Stimulated activated CD8-positive, alpha-beta memory T cell treated with anti-CD3 and anti-CD28 coated beads, Interleukin-2, amount 100 ng/mL, for 1 hour (primary cell): ENCODE measurements at places on chromosomes 6 and 20.

DNA sequence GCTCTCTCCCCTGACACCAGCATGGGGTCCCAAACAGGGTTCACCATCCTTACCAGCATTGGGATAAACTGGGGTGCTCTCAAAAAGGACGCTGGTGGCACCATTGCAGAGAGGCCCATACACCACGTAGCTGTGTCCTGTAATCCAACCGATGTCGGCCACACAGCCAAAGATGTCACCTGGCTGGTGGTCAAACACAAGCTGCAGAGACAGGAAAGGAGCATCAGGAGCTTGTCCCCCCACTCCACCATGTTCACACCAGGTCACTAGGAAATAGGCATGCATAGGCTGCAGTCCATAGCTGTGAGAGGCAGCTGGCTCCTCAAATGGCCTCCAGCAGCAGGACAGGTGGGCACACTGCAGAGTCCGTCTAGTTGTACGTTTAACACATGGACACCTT, 28.8 kb upstream of the APMAP start:
- no peak for DNase-seq

- no peak for DNase-seq
Observed at GRCh38 chr20:46330072-46330763, 21.9 kb upstream of the CDH22 start.

DNA sequence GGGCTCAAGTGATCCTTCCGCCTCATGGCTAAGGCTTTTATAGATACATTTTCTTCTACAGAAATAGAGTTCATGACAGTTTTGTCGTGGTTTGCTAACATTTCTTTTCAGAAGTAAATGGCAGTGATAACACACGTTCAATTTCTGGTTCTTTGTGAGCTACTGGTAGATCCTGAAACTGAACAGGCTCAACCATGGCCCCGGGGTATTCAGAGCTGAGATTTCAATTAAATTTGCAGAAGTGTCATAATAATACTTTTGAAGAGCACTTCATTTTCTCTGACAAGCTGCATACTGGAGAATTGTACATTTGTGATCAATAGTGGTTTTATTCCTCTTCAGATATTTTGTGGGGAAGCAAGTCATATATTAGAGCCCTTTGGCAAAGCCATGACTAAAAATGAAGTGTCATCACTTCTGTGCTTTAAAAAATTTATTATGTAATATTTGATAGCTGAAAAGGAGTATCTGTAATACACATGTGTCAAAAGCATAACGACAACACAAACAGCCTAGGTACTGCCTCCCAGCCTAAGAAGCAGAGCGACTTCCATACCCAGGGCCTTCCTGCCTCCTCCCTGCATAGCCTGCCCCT, 84.3 kb upstream of the SCP2D1 start:
- DNase-seq = no peak

- DNase-seq = no peak
Observed at GRCh38 chr6:143136647-143137046, 76.0 kb downstream of the AIG1 start.

- DNase-seq = no peak
Observed at GRCh38 chr6:104548297-104548696, 311.4 kb downstream of the HACE1 start.

DNA sequence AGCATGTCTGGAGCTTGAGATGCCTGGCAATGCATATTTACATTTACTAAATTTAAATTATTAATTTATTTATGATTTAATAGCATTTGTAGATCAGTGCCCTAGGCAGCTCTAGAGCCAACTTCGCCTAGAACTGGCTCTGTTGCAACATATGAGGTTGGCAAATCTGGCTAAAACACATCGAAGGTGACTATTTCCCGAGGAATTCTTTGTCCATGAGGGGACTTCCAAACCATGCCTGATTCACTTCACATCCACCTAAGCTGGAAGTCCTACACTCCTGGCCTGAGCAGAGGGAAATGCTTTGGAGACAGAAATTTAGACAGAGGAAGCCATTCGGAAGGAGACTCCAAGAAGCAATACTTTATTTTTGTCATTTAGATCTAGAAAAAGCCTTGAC, 211.0 kb upstream of the ARG1 start:
- DNase-seq = no peak

GRCh38 chr20:57061051-57061900, 205.2 kb downstream of the BMP7 start:
- no peak for DNase-seq

- no peak for DNase-seq
Observed at GRCh38 chr6:163897030-163897429, 482.5 kb downstream of the QKI start.

- DNase-seq = no peak
Observed at GRCh38 chr6:131949909-131950766, 1.0 kb downstream of the CCN2 start.

- no peak for DNase-seq
Observed at GRCh38 chr6:146739696-146740095, 140.9 kb downstream of the ADGB start.

DNA sequence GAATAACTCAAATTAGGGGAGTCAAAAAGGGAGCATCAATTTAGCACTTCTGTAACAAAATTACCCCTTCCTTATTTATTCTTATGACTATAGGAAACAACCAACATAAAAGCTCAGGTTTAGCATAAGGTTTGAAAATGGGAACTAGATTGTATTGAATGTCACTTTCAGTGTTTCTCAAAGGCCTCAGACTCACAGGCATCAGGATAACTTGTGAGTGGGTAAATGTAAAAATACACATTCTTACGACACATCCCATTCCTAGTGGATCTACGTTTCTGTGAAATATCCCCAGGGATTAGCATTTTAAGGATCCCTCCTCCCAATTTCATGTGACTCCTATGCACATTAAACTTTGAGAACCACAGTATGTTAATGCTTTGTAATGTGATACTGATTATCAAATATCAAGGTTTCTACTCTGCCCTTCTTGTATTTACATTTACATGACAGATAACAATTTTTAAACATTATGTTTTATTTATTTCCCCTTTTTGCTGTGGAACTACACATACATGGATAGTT, 114.8 kb downstream of the HS3ST5 start:
- DNase-seq = no peak
